Aortic smooth muscle cell (primary cell): ENCODE measurements at places on chromosomes 1 and 21. TPM values are rescaled to one million over a fixed set of nuclear protein-coding genes. Genes with fewer than 3 reads are reported as not detected.

The LENEP gene
- 0.66 and 0.99 TPM in 2 replicates for total RNA-seq

The OR2T11 gene
- total RNA-seq: not detected in 2 replicates

The SYT6 gene
- not detected in 2 replicates for total RNA-seq

The INKA2 gene
- 1.4 and 7.1 TPM in 2 replicates for total RNA-seq

The ANKRD34A gene
- 0.40 and 0.62 TPM in 2 replicates for total RNA-seq

The KPRP gene
- not detected in 2 replicates for total RNA-seq

The THRAP3 gene
- total RNA-seq: 91.0 and 97.1 TPM in 2 replicates

The SLAMF9 gene
- 0.44 and 1.2 TPM in 2 replicates for total RNA-seq

The PYHIN1 gene
- total RNA-seq: not detected in 2 replicates

The MMEL1 gene
- 0.40 and 0.75 TPM in 2 replicates for total RNA-seq

The AADACL4 gene
- total RNA-seq: not detected in 2 replicates

The KANK4 gene
- not detected in 2 replicates for total RNA-seq

The GSTM2 gene
- 10.7 and 20.9 TPM in 2 replicates for total RNA-seq

The GJA8 gene
- not detected in 2 replicates for total RNA-seq

The TMEM59 gene
- total RNA-seq: 336 and 476 TPM in 2 replicates
